ENCODE measurements at places on chromosomes 16 and 17.
A peak's percentile ranks its signal among the peaks of the same experiment; 100 is the strongest.

DNA sequence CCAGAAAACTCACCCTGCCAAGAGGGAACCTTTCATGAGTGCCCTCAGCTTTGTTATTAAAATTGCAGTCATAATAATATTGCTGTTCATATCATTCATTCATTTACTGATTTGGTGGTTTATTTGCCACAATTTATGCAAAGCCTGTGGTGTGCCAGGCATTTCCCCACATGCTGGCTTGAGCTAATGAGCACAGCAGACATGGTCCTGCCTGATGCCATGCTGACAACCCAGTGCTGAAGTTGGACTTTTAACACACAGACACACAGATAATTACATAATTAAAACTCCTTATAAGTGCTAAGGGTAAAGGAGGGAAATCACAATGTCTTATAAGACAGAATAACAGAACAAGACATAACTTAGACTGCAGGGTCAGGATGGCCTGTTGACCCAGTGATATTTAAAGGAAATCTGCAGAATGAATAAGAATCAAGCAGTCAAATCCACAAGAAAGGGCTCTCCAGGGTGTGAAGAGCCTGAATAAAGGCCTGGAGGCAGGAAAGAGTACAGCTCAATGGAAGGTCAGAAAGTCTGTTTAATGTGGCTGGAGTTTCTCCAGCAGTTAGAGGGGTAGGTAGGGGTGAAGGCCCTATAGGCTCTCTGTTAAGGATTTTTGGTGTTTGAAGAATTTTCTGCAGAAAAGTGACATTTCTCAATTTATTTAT lies 196.9 kb upstream of the CDH11 start:
- DNase-seq: no peak

DNA sequence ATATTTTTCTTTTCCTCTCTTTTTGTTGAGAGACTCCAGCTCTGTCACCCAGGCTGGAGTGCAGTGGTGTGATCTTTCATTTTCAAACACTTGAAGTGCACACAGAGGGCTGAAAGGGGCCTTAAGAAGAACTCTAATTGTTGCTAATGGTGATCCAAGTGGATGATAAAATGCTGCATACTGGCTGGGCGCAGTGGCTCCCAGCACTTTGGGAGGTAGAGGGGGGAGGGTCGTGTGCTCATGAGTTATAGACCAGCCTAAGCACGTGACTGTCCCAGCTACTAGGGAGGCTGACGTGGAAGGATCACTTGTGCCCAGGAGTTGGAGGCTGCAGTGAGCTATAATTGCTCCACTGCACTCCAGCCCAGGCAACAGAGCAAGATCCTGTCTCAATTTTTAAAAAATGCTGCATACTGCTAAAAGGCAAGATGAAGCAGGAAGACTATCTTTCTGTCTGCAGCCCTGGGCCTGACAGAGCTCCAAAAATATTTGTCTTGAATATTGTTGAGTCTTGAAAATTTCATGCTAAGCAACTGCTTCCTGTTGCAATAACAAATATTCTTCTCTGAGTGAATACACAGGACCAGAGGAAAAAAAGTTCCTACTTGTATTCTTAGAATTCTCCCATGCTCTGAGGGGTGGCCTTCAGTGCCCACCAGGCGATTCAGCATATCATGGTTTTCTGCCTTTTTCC lies 63.7 kb upstream of the AKTIP start:
- no peak for DNase-seq

- no peak for DNase-seq
Observed at GRCh38 chr16:77049577-77049976, 141.4 kb upstream of the MON1B start.

DNA sequence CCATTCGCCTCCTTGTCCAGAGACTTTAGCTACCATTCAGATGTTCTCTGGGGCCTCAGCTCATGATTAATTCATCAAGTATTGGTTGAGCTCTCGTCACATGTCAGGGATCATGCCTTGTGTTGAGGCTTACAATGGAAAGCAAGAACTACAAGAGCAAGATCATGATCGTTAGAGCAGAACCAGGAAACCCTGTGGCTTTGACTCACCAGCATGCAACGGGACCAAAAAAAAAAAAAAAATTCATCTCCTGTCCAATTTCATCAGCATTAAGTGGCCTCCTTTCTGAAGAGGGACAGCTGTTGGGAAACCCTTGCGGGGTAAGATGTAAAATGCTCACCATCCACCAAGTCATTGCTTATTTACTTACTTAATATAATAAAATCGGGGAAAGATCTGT lies 12.1 kb upstream of the USP10 start:
- no peak for DNase-seq

DNA sequence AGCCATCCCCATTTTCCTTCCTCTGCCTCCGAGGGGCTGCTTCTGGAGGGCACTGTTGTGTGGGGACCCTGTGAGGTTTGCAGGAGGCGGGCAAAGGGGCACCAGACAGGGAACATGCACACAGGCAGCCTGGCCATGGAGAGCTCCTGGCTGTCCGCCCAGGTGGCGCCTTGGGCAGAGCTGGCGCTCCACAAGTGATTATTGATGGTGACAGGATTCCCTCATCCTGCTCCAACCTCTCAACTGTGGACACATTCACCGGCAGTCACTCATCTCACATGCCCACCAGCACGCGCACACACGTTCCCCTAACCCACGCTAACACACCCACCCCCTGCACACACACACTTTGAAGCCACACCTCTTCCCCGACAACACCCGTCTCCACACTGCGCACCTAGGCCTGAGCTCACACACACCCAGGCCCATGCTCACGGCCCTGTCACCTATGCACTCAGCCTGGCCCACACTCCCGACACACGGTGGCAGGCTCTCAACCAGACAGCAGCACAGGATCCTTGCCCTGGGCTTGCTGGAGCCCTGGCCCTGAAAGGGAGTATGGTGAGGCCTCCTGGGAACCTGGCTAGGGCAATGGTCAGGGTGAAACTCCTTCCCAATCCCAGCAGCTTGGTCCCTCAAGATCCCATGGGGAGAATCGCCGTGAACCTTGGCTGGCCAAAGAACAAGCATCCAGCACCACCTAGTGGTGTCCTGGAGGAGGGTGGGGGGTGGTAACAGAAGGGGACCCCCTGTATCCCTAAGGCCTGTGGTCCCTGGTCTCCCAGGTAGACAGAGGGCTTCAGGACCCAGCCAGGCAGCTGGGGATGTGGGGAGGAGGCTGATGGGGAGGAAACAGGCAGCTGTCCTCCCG lies 3.6 kb downstream of the PNMT start:
- DNase-seq: peak; percentile 35

DNA sequence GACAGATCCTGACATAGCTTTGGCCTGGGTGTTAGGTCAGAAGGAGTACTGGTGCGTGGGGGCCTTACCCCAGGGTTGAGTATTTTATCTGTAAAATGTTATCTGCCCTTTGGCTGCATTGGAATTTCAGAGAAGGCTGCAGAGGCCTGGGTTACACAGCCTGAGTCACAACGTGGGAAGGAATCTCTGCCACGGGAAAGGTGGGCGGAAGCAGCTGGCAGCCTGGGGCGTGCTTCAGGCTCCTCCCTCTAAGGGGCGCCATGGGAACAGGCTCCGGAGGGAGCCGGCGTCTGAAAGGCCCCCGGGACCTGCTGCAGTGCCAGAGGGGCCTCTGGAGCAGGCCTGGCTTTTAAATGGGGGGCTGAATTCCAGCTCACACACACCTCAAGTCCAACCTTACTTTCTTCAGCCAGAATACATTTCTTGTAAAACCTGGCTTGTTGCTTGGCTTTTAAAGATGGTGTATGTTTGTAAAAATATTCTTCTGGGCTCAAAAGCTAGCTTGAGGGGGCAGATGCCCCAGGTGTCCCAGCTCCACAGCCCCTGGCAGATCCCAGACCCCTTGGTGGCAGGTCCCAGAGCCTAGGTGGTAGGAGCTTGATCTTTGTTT lies 142.2 kb downstream of the RAB11FIP4 start:
- DNase-seq: no peak

GRCh38 chr16:87851141-87851587 lies 18.1 kb downstream of the SLC7A5 start:
- no peak for DNase-seq

DNA sequence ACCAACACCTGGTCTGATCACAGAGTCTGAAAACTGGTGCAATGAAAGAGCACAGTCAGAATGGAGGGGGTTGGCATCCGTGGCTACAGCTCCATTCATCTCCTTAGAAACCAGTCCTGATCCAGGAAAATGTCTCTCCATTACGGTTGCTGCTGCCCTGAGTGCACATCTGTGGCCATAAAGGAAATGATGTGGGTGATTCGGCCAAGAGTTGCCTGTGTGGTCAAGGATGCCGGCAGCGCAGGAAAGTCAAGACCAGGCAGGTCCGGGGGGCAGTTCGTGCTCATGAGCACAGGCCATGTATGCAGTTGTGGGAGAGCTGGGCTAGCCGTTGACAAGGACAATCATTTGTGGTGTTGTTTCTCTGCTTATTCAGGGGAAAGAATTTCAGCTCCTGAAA lies 5.9 kb downstream of the XAF1 start:
- no peak for DNase-seq

GRCh38 chr16:77191259-77191969 lies 424 bp downstream of the MON1B start:
- no peak for DNase-seq

DNA sequence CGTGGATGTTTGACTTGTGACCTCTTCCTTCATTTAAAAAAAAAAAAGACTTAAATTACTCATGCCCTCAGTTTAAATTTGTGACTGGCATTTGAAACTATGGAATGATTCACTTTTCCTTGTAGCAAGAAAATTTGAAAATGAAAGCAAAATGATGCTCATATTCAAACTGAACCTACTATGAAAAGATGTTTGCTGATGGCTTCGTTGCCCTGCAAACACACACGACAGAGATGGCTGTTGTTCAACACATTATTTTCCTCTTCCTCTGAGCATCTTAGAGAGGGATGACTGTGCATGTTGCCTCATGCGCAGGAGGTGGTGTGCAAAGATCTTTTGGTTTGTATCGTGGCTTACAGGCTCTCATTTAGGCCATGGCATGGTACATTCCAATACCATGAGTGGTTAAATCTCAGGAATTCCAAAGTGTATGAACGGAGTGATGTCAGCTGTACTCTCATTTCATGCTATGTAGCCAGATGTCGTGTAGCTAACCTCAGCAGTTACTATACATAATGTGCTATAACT lies 164.5 kb downstream of the PRKCA start:
- DNase-seq: no peak

- no peak for DNase-seq
Observed at GRCh38 chr17:488993-489757, 136.6 kb upstream of the RPH3AL start.

Data from nucleus accumbens (tissue), 56 donors.